ENCODE measurements at places on chromosomes 6 and 20.

- no peak for DNase-seq
Observed at GRCh38 chr6:112659912-112660311, 312.8 kb downstream of the RFPL4B start.

DNA sequence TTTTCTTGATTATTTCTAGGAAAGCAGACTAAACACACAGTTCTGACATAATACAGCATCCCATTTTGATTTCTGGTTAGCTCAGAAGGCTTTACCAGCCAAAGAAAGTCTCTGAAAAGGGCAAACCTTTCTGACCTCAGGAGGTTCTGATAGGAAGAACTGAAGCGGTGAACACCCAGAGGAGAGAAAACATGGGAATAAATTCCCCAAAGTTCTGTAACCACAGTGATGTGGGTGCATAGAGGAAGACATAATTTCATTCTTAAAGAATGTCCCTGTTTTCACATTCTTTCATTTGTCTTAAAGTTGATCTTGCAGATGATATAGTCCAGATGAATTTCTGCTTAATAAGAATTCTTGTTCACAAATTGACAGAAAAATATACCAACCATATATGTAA is 60.3 kb downstream of the RSPO3 start:
- DNase-seq, result no peak

- no peak for DNase-seq
Observed at GRCh38 chr6:131058236-131058635, 4.8 kb downstream of the EPB41L2 start.

DNA sequence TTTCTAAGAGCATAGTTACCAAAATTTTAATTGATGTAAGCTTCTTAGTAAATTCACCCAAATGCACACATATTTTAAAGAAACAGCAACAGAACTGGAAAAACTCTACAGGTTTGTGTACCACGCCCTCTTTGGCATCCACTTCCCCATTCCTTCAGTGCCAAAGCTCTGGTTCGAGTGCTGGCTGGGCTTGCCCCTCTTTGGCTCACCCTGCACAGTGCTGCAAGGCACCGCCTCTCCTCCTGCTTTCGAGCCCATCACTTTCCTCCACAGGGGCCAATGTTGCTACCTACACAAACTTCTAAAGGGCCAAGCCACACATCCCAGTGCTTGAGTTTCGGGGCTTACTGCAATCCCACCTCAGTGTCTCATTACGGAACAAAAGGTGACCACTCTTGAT is 9.6 kb downstream of the LRP11 start:
- no peak for DNase-seq

All from skeletal muscle cell (primary cell).